Right renal pelvis (tissue), 4 donors: ENCODE measurements at places on chromosomes 6 and 20.

DNA sequence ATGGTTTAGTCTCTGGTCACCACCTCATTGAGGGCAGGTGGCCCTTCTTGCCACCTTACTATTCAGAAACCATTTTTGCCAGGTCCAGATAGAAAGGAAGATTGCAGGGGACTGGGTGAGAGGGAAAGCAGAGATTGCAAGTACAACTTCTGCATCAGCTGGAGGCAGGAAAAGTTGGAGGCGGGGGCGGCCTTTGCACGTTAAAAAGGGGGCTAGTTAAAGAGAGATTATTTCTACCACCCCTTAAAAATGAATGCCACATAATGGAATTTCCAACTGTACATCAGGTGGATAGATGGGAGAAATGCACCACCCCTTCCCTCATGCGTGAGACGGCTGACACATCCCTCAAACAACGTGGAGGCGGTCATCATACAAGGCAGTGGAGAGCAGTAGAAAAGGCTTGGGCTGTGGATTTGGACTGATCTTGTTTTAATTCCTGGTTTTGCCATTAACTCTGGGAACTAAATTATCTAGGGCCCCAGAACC is 95.4 kb upstream of the CNKSR3 start:
- no peak for DNase-seq

DNA sequence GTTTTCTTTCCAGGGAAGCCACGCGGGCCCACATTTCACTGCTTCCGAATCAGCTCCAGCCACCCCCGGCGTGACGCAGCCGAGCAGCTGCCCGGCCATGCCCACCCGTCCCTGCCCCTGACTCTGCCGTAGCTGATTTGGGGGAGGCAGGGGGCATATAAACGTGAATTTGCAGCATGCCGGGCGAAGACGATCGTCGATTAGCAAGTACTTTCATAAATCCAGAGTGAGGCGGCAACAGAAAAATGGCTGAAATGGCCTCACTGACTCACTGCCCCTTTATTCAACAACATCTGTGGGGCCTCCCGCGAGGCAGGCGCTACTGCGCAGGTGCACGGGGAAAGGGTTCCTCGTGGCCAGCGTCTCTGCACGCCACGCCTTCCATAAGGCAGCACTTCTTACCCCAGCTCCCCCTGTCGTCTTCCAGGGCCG is 118.0 kb downstream of the DLL1 start:
- no peak for DNase-seq

DNA sequence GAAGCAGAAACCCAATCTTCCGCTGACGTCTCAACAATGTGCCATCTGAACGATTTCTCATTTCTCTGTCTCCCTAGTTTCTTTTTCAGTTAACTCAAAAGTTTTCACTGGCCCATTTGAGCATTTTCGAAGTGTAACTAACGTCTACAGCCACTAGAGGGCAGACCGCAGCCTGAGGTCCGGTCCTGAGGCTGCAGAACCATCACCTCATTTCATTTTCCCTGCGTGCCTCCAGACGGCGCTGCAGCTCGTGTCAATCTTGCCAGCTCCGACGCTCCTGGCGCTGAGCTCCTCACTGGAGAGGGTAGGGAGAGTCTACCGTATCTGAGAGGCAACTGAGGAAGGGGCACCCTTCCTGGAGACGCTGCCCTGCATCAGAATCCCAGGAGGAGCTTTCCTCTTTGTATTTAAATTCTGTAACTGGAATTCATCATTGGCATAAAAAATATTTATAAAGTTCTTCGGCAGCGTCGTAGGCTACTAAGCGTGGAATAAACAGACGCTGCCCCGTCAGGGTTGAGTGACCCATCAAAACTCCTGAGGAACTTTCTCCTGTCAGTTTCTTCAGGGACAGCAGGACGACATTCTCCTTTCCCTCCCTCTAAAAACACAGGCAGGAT is 28.5 kb upstream of the DTNBP1 start:
- peak; percentile 88 for DNase-seq

GRCh38 chr6:30766461-30767157 is 22.3 kb upstream of the IER3 start:
- no peak for DNase-seq

- peak; percentile 39 for DNase-seq
Observed at GRCh38 chr20:21767739-21768223, 62.3 kb downstream of the PAX1 start.

DNA sequence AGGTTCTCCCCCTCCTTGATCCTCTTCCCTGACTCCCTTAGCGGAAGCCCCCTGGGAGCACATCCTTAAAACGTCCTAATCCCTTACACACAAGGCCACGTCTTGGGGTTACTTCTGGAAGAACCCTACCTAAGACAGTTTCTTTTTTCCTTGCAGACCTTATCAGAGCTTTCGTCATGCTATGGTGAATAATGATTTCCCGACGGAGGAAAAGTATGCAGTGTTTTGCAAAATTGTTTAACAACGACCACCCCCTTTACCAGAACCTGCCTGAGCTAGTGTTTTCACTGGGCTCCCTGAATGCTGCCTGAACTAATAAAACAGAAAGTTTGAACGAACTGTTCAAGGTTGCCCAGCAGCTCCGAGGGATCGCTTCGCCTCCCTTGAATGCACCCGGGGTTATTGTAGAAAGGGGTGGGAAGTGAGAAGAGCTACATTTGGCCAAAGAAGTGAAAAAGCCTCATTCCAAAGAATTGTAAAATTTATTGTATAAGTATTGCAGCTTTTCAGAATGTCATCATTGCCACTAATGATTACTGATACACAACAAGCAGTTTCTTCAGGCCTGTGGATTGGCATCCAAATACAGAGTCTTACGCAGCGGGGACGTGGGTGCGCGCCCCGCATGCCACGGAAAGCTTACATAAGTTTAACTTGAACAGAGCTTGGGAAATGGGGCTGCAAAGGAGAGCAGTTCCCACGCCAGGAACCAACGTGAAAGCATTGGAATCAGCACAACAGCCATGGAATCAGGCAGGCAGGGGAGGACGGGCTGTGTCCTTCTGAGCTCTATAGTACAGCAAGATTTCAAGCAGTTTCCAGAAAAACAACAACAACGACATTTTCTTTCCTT is 27.9 kb upstream of the ZBP1 start:
- no peak for DNase-seq

- no peak for DNase-seq
Observed at GRCh38 chr6:100465701-100466409, 1.1 kb upstream of the SIM1 start.

GRCh38 chr6:33936886-33937285 is 133.1 kb upstream of the MLN start:
- DNase-seq = no peak

DNA sequence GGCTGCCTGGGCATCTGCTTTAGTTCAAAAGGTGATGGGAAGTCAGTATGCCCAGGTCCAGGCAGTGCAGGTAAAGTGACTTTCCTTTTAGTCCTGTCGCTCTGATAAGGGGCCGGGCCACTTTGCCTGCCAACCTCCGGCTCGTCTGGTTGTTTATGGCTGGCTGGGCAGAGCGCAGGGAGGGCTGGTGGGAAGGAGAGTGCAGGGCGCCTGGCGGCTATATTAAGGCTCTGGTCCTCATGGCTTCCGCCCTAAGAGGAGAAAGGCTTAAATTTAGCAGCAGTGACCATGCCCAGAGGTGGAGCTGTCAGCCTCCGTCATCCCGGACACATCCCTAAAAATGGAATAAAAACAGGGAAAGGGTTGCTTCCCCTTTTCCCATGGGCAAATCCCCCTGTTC is 14.6 kb downstream of the GATA5 start:
- DNase-seq = no peak

DNA sequence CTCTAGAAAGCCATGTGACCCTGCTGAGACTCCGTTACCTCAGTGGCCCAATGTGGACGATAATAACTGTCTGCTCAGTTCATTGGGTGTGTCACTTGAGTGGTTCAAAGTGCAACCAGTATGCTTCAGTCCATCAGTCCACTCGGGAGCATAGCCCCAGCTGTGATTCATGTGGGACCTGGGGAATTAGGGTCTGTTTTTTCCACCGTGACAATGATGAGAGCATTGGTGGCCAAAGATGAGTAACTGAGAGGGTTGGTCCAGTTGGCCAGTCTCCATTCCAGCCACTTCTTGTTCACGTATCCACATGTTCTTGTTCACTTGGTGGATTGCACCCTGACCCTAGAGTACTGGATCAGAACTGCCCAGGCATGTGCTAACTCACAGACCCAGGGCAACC is 403.6 kb downstream of the CD83 start:
- DNase-seq = no peak

GRCh38 chr6:154510144-154510905 is at the start of gene CNKSR3:
TSS of gene CNKSR3 (minus strand) at chr6:154510685. CDS start at chr6:154510114, 571 bp downstream.
- DNase-seq = peak; percentile 96

DNA sequence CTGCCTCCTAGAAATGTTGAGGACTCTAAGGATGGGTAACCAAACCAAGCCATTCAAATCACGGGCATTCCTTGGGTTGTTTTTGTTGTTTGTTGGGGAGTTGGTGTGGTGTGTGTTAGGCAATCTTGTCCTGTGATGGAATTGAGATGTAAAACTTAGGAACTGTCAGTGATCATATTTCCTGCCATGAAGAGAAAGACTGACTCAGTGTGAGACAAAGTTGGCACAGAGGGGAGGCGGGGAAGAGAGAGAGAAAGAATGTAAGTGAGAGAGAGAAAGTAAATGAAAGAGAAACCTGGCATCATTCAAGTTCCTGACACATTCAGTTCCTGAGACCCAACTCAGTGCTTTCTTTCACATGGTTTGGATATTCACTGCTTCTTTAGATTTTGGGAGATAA is 21.6 kb upstream of the FBXO30 start:
- no peak for DNase-seq

DNA sequence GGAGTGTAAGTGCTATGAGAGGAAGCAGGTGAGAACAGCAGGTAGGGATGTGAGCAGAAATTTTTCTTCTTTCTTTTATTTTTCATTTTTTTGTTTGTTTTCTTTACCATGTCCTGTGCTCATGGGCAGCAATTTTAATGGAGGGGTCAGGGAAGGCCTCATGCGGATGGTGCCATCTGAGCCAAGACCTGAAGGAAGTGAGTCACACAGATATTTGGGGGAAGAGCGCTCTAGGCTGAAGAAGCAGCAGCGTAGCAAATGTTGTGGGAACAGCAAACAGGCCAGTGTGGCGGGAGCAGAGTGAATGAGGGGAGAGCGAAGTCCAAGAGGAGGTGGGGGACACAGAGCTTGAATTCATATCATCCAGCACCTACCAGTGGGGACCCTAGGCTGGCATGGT is 12.7 kb downstream of the SPDEF start:
- DNase-seq = no peak

DNA sequence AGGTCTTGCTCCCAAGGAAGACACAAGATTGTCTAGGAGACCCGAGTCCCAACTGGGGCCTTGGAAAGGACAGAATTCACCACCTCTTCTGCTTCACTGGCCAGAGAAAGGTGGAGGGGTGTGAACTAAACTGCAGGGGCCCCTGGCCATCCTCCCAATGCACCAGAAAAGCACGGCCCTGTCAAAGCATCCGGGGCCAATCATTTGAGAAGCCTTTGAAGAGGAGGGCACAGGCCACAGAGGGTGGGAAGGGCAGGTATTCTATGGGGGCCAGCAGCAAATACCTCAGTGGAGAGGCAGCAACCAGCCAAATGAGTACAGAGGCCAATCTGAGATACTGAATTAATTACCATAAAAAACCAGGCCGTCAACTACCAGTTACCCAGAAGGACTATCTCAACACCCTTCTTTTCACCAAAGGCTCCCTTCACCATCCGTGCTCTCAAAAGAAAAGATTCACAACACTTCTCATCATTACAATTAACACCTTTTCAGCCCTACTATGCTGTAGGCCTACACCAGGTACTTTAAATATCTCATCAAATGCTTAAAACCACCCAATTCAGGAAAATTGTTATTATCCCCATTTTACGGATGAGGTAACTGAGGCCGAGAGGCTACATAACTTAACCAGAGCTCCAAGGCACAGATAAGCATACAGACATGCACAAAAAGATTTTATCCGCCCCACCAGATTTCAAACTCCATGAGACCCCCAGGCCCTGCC is 50.7 kb downstream of the TRERF1 start:
- DNase-seq = no peak

GRCh38 chr6:135346747-135347146 is 150.8 kb downstream of the AHI1 start:
- DNase-seq = no peak

- DNase-seq = no peak
Observed at GRCh38 chr6:17452096-17452495, 58.7 kb downstream of the CAP2 start.

GRCh38 chr6:118892355-118892991 is 1.5 kb upstream of the ASF1A start:
- DNase-seq = no peak

DNA sequence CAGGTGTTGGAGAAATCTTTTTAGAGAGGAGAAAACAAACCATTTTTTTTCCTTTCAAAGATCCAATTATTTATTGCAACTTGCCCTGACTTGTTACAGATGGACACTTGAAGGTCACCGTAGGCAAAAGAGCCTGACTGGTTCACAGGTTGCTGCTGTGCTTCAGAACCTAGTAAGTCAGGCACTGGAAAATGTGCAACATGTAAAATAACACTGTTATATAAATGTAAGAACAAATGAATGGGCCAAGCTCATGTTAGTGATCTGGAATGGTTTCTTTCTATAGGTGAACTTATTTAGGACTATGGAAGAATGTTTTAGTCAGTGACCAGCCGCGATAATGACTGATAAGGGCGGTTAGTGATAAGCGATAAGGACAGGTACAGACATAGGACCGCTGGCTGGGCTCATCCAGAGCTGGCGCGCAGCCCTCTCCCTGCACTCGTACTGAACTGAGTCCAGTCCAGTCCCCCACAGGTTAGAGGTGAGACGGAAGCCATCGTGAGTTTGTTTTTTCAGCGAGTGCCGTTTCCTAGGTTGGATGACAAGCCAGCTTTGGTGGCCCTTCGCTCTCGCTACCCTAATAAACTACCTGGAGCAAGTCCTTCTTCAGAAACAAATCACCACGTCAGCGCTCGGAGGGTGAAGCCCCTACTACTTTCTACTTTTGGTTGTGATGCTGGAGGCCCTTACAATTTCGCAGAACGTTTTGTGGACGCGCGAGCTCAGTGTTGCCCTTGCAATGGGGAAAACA is 94.4 kb upstream of the PRDM1 start:
- DNase-seq = no peak

DNA sequence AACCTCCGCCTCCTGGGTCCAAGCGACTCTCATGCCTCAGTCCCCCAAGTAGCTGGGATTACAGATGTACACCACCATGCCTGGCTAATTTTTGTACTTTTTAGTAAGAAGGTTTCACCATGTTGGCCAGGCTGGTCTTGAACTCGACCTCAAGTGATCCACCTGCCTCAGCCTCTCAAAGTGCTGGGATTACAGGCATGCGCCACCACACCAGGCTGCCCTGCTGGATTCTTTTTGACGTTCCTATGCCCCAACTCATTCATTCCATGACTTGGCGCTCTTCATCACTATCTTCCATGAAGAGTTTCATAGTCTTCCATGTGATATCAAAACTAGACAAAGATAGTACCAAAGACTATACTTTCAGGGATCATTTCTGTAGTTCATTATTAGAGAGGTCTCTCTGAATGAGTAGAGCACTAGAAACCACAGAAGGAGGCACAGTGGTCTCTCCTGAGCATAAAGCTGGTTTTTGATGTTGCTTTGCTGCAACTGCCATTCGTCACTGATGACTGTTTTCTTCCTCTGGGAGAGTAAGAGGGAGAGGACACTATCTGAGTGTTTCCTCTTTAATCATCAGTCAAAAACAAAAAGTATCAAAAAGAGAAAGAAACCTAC is 23.5 kb downstream of the DNAAF9 start:
- no peak for DNase-seq
